ENCODE measurements at places on chromosomes 2 and 18.

- no peak for DNase-seq
These were observed 68.1 kb downstream of the ANTXR1 start for GRCh38 chr2:69081001-69081580.

GRCh38 chr2:10378189-10378588 is 69.9 kb downstream of the ODC1 start:
- no peak for DNase-seq

GRCh38 chr2:197121255-197121654 is 189.3 kb downstream of the ANKRD44 start:
- no peak for DNase-seq

DNA sequence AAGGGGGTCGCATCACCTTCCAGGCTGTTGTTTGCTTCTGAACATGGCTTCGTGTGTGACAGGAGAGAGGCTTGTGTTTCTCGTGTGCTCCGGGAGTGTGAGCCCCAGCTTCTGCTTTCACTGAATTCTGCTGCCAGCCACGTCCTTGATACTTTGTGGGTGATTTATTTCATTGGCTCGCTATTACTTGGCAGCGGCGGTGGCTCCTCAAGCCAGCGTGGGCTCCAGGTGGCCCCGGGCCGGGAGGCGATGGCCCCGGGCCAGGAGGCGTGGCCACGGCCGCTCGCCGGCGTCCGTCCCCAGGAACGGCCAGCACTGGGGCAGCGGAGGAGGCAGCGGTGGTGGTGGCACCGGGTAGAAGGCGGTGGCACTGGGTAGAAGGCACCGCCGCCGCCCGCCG is 63.1 kb downstream of the NAPG start:
- DNase-seq: no peak

GRCh38 chr18:51390702-51391101 is 193.2 kb upstream of the MEX3C start:
- no peak for DNase-seq

DNA sequence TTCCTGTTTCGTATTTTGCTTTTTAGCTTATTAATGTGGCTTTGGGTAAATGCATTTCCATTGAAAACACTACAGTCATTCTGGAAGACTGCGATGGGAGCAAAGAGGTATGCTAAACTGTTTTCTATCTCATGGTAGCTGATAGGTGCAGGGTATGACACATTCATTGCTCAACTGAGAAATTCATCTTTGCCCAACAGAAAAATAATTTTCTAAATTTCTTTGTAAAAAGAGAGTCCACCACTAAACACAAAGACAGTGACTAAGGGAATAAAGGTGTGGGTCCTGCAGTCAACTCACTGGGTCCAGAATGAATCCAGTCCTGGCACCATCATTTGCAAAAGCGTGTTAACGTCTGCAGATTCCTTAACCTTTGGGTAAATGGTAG is 19.9 kb downstream of the ERMN start:
- DNase-seq: no peak

DNA sequence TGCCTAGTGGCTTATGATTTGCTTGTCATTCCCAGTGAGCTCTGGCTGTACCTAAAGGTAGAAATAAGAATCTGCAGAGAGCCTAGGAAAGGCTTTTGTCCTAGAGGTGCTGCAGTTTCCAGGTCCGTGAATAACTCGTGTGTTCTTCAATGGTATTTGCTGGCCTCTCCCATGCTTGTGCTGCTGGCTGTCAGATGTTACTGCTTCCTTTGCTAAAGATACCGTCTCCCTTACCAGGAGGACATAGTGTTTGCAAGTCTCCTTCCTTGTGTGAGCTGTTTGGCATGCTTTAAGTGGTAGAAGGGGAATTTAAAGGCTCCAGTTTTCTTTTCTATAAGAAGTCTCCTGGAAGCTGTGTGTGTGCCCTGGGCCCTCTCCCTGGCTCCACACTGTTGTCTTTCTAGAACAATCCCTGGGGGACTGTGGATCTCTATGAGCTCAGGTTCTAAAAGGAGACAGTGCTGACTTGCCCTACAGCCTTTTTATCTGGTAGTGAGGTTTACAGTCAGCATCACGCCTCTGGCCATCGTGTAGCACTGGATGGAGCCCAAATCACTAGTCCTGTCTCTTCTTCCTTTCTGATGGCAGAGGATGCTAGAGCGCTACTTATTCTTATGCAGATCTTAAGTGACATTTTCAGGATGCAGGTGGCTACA is 65.8 kb downstream of the RNF144A start:
- no peak for DNase-seq

DNA sequence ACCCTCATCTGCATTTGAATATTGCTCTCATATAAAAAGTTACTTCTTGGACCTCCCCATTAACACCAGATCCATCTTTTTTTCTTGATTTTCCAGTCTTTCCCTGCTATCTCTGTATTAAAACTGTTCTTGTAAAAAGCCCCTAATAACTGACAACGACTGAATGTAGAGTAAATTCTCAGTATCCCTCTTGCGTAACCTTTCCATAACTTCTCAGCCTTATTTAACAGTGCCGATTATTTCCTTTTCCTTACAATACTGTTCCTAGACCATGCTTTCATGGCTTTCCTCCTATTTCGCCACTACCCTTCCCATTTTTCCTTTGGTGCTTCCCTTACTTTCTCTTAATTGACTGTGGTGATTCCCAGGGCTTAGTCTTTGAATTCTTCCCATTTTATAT is 348.9 kb upstream of the DSEL start:
- DNase-seq: no peak

GRCh38 chr2:5520463-5520972 is 171.7 kb upstream of the SOX11 start:
- no peak for DNase-seq

- peak; percentile 56 for DNase-seq
These were observed 80.4 kb downstream of the EPB41L3 start for GRCh38 chr18:5463390-5463789.

DNA sequence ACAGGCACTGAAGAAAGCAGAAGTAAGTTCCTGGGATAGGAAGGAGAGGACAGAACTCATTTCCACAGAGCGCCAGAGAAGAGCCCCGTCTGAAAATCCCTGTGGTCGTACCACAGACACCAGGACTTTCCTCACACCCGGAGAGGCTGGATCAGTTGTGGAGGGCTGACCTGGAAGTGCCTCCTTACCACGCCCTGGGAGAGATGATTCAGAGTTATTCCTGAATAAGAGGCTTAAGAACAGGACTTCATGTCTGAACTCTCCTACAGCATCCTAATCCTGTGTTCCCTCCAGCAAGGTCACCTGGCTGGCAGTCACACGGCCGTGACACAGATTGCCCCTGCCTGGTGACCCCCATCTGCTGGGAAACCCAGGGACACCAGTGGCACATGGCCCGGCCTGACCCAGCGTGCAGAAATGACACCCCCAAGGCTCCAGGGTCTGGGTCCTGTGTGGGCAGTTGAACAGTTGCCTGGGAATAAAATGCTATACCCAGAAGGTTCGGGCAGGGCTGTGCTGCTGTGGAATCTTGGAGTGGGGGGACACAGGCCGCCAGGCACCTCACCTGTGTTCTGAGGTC is 105.9 kb downstream of the PXDN start:
- no peak for DNase-seq

- DNase-seq: no peak
These were observed 27.1 kb downstream of the PCARE start for GRCh38 chr2:29047083-29047845.

- no peak for DNase-seq
These were observed 1.5 kb upstream of the BOLA3 start for GRCh38 chr2:74149247-74149525.

DNA sequence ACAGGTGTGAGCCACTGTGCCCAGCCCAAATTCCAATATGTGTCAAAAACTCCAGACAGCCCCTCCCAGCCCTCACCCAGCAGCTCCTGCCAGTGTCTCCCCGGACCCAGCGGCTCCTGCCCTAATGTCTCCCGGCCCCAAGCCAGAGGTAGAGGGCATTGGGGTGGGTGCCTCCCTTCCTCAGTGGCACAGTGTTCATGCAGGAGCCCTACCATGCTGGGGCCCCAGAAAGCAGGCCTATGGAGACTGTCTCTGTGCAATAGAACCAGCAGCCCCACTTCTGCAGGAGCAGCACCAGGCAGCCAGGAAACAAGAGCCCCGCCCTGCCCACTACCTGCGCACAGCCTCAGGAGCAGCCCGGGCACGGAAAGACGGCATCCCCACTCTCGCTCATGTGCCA is 70.4 kb downstream of the EIPR1 start:
- DNase-seq: no peak

DNA sequence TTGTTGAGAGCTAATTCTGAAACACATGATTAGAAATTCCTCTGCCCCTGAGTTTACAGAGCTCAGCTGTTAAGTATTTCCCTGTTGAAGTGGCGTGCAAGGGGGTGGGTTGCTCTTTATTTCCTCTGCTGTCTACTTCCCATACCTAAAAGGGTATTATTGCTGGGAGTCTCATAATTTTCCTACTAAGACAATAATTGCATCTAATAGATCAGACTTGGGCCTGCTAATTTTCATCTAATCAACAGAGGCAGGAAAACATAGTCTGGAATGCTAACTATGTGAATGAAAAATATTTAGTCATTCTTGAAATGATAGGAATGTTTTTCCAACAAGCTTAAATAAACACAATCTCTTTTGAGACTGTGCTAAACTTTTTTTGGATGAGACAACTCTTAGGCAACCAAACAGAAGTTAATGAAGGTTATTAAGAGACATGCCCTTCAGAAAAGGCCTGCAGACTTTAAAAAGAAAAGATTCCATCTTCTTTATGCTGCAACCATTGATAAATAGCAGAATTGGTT is 111.4 kb downstream of the FEZ2 start:
- peak; percentile 70 for DNase-seq

DNA sequence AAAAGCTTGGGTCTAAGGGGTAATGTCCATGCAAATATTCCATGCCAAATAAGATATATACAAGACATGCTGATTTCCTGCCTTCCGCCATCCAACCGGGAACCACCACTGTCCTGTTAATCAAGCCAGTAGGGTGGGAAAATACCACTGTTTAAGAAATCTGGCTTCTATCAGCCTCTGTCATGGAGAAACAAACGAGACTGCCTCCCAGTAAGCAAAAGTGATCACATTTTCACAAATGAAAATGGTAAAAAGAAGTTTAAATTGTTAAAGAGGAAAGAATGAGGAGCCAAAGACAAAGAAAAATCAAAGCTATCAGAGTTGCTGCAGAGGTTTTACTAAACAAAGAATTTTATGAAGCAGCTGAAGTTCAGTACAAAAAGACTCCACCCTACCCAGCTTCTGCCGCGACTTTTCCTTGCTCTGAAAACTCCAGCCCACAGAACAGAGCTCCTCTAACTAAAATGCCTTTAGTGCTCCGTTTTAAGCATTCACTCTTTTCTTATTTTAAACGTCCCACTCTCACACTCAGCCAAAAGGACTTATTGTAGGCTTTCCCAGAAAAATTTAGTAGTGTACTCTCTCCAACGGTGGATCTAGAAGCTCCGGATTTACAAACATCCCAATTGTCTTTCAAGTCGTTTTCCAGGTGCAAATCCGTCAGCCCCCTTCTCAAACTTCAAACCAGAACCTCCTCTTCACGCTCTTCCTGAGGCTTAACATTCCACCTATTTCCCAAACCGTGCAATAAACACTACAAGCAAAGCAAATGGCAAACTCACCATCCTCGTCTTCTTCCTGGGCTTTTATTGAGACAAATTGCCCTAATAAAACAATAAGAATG is 613 bp downstream of the COL5A2 start:
- no peak for DNase-seq

DNA sequence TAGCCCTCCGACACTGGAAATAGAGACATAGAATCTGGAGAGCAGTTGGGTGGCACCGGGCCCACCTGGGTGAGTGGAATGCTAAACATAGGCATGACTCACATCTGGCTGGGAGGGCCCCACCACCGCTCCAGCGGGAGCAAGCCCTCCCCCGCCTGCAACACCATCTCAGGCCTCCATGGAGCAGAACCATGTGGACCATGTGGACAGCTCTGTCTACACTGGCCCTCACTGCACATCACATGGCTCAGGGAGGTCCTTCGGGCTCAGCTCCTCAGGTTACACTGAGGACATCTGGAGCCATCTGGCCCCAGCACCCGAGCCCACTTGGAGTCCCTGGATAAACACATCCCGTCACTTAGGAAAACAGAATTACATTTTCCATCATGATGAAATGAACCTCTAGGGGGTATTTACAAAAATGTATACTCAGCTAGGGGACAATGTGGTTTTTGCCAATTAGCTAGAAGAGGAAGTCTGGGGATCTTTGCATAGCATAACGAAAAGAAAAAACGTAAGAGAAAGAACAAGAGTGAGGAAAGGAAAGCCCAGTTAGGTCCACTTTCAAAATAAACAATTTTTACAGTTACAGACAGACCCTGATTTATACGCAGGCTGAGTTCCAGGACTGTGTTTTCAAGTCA is 30.7 kb upstream of the MLPH start:
- DNase-seq: no peak

DNA sequence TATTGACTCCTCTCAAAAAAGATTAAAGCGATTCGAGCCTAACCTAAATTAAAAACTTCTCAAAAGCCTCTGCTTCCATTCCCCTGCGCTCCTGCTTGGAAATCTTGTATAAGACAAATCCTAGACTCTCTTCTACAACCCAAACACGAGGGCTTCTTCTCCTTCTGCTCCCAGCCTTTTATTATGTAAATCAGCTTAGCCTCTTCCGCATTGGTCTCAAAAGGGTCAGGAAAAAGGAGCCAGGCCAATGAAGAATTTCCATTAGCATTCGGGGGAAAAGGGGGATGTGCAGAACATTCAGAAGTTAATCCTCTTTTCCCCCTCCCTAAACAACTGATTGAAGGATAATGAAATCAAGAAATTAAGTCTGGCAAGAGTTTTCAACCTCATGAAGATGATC is 107.9 kb downstream of the FAM124B start:
- no peak for DNase-seq

DNA sequence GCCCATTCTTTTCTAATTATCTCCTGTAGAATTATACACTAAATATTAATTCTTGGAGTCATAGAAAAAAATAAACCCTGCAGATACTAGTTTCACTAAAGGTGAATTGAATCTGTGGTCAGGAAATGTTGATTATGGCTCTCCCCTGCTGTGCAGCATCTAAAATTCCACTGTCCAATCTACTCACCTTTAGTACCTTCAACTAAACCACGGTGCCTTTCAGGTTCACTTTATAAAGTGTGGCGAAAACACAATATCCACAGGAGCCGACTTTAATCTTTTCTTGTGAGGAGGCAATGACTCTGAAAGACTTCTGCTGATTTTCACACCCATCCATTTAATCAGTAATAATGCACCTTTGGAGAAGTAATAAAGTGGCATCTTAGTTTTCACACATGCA is 402.3 kb downstream of the THSD7B start:
- no peak for DNase-seq
